ENCODE measurements at places on chromosomes 6 and 20.

GRCh38 chr6:155943635-155944034, 488.0 kb upstream of the NOX3 start:
- DNase-seq, result no peak

GRCh38 chr20:35329435-35330139, 37.4 kb upstream of the FAM83C start:
- DNase-seq, result peak; percentile 61

DNA sequence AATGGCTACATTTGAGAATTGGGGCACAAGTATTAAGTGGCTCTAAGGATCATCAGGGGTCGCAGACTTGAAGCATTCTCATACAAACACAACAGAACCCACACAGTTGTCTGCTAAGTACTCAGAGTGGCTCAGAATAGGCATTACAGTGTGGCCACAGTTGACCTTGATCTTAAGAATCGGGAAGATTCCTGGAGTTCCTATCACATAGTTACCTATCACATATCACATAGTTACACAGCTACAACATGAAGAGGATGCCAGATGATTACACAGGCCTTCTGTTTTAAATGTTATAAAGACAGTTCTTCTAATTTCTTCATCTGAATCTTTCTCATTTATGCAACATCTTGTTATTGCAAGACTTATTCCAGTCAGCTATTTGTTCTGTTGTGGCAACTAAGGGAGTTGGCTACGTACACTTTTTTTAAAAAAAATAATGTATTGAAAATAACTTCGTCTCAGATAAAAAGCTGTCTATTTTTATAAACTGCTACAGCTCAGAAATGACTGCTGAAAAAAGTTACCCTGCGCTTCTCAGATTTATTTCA, 129.0 kb downstream of the REV3L start:
- DNase-seq, result no peak

DNA sequence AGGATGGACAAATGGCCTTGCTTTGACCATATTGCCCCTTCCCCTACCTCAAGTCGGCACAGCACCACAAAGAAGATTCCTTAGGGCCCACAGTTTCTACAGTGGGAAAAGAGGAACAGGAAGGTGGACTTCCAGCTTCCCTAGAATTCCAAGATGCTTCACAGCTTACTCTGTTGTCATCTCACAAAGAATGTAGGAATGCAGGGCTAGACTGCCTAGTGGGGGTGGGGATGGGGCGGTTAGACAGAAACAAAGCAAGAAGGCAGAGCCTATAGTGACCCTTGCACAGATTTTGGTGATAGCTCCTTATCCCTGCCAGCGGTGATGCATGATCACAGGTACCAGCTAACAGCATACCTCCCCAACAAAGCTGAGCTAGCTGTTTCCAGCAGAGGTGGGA, 607.6 kb upstream of the MAN1A1 start:
- no peak for DNase-seq

GRCh38 chr6:44253307-44254101, 3.8 kb downstream of the SLC35B2 start:
- DNase-seq, result peak; percentile 53

DNA sequence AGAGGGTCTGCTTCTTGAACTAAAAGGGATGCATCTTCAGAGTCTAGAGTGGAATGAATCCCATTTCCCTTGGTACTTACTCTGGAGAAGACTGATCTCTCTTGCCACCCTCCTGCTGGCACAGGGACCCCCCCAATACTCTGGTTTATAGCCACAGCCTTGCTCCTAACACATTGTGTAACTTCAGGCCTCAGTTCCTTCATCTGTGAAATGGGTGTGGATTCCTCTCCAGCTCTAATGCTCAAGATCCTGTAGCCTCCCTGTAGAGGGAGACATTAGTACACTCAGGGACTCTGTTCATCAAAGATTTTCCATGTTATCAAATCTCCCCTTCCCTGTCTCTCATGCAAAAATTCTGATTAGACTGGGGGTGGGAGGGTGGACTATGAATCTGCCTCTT, 315.7 kb upstream of the MOCS1 start:
- DNase-seq, result no peak

All from OCI-LY7 (cell line).